ENCODE measurements at places on chromosomes 6 and 20. TPM values are rescaled to one million over a fixed set of nuclear protein-coding genes. Genes with fewer than 3 reads are reported as not detected.

GRCh38 chr6:118296129-118296901 is 251.8 kb upstream of the PLN start:
- no peak for DNase-seq

Gene GPSM3
- total RNA-seq, result 20.5 TPM

- DNase-seq, result no peak
Observed at GRCh38 chr6:23088761-23089160, 519.4 kb downstream of the HDGFL1 start.

Gene PDE7B
- 13.3 TPM for total RNA-seq

Gene CNR1
- 3.5 TPM for total RNA-seq

Gene SLC22A16
- 0.22 TPM for total RNA-seq

GRCh38 chr6:4371207-4371921 is 236.0 kb upstream of the ECI2 start:
- no peak for DNase-seq

Gene SNRPB
- 64.3 TPM for total RNA-seq

Gene SS18L1
- 18.9 TPM for total RNA-seq

DNA sequence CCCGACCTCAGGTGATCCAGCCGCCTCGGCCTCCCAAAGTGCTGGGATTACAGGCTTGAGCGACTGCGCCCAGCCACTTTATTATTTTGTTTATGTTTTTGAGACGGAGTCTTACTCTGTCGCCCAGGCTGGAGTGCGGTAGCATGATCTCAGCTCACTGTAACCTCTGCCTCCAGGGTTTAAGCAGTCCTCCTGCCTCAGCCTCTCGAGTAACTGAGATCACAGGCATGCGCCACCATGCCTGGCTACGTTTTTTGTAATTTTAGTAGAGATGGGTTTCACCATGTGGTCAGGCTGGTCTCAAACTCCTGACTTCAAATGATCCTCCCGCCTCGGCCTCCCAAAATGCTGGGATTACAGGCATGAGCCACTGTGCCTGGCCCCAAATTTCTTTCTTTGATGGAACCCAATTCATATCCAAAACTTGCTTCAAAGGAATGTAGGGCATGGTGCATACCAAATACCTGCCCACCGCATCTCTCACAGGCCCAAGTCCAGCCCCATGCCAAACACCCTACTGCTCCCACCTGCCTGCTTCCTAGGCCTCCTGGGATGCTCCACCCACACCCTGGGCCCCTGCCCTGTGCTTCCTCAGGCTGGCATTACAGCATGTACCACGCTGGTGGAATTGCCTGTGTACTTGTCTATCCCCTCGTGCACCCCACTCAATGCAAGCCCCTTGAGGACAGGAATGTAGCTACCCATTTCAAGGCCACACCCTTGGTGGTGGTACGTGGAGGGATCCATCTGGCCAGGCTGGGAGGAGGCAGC is 4.9 kb upstream of the HMGA1 start:
- peak; percentile 34 for DNase-seq

GRCh38 chr20:46056970-46057855 is 28.2 kb downstream of the SLC12A5 start:
- DNase-seq, result peak; percentile 80

DNA sequence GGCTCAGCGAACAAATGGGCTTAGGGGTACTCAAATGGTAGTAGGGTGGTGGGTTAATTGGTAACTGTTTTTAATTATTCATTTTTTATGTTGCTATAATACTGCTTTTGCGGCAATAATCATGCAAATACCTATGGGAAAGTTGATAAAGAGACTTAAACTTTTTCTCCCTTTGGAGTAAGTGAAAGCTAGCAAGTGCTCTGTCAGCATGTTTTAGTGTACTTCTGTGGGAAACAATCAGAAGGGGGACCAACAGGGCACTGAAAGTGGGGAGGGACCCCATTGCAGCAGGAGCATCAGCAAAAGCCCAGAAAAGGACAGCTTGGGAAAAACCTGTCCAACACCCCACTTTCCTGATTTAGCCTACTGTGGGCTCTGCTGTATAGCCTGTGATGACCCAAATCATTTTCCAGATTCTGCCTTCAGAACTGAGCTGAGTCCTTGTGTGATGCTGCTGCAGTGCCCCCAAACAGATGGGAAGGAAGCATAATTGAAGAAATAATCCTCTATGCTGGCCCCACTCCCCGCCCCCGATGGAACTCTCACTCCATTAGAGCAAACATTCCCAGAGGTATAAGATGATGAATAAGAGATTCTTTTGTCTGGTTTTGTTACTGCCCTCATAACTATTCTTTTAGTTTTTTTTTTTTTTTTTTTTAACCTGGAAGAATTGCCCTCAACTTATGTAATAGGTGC is 322.8 kb downstream of the CD83 start:
- no peak for DNase-seq

GRCh38 chr6:157322792-157323254 is 496 bp downstream of the TMEM242 start:
- DNase-seq, result no peak

- DNase-seq, result no peak
Observed at GRCh38 chr20:38296433-38296832, 7.5 kb upstream of the BPI start.

- DNase-seq, result no peak
Observed at GRCh38 chr6:145175470-145175869, 559.9 kb downstream of the EPM2A start.

- no peak for DNase-seq
Observed at GRCh38 chr20:12969071-12969669, 39.6 kb upstream of the SPTLC3 start.

DNA sequence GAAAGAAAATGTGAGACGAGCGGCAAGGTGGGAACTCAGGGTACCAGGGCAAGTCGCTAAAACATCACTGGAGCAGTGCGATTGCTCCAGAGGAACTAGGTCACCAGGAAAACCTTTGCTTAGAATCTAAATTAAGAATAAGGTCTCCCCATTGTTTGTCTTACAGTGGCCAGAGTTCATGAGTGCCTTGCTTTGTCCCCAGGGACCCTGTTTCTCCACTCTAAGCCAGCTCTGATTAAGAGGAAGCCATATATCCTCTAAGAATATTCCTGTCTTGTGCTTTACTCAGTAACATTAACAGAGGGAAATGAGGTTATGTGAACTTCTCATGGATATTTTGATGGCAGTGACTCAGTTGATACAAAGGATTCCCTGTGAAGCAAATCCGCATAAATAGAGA is 305.8 kb downstream of the CD83 start:
- no peak for DNase-seq

Gene BMP5
- total RNA-seq, result 1.3 TPM

- peak; percentile 22 for DNase-seq
Observed at GRCh38 chr20:25019381-25020155, 27.0 kb upstream of the APMAP start.

Gene NKAIN2
- total RNA-seq, result 48.4 TPM

DNA sequence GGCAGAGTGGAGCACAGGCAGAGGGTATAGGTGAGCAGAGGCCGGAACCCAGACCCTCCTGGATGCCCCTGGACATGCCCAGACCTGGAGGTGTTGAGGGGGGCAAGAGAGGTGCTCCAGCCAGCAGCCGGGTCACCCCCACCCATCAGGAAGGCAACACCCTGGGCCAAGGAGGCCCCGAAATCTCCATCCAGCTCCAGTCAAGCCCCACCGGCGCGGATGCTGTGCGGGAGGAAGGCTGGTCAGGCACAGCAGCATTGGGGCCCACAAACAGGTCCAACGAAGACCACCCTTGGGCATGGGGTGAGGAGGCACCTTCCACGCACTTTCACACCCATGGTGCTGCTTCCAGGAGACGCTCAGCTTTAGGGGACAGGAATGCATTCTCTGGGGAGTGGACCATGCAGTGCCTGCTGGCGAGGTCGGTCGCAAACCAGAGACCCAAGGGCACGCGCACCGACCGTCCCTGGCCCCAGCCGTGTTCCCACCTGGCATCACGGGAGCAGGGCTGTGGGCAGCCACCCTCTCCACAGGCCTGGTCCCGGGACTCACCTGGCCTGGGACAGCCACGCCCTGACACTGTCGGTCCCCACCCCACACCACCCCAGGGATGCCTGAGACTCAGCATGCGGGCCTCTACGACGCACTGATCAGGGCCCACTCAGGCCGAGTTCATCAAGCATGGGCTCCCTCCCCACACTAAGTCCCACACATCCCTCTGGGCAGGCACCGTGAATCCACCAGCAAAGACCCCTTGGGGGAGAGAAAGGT is 43.6 kb upstream of the ZBP1 start:
- DNase-seq, result peak; percentile 56

GRCh38 chr6:140677781-140678528 is 1303.5 kb upstream of the CITED2 start:
- no peak for DNase-seq

DNA sequence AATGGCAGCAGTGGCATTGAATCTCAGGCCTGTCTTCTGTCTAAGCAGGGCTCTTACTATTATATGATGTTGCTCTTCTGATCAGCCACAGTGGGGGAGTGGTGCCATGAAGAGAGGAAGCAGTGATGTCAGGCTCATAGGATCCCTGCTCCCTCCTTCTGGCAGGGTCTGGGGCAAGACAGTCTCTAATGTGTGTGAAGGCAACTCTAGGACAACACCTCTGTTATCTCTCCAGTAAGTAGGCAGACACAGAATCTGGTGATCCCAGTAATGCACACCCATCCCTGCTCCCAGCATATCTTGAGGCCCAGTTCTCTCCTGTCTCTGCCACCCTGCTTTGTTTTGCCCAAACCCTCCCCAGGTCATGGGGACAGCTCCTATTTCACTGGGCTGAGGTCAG is 8.8 kb downstream of the C20orf202 start:
- DNase-seq, result no peak

- no peak for DNase-seq
Observed at GRCh38 chr6:148969603-148970061, 222.8 kb downstream of the UST start.

DNA sequence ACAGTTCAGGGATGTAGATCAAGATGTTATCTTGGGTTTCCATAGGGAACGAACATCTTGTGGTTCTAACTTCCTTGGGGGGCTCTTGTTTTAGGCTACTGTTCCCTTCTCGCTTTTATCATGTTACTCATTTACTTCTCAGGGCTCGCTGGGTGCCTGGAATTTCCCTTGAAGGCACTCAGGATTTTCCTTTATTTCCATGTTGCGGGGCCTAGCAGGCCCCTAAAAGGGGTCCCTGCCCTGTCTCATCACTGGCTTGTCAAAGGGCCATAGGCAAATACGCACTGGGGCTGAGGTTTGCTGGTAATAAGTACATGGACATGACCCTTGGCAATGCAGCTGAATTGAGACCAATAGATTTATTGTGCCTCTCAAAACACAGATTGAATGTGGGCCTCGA is 262.3 kb downstream of the CDH4 start:
- DNase-seq, result no peak

GRCh38 chr6:125508793-125509192 is 207.0 kb upstream of the HDDC2 start:
- no peak for DNase-seq

DNA sequence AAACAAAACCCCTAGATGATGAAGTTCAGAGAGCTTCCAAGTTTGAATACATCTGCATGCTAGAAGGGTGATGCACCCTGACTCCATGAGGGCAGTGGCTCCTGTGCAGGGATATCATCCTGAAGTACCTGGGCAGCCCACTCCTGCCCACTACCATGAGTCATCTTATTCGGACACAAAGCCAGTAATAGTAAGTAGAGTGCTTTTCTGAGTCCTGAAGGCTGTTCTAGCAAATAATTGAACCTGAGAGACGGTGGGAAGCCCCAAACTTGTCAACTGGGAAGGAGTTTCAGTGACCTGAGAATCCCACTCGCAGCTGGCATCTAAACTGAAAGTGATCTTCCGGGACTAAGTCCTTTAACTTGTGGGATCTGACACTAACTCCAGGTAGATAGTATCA is 152.9 kb upstream of the COL21A1 start:
- DNase-seq, result no peak

DNA sequence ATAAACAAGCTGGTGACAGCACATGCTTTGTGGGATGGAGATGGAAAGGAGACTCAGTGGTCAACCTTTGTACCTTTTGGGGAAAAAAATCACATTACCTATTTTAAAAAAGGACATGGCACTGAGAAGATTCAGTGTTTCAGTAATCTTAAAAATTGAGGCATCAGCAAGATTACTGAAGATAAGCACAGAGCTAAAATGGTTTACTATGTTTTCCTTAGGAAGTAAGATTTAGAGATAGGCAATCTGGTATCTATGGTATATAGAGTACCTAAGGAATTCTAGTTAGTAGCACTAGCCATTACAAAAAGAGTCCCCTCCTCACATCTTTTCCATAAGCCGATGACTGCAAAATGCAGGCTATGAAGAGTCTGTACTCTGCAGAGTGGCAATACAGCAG is 35.7 kb downstream of the TOMM6 start:
- no peak for DNase-seq

DNA sequence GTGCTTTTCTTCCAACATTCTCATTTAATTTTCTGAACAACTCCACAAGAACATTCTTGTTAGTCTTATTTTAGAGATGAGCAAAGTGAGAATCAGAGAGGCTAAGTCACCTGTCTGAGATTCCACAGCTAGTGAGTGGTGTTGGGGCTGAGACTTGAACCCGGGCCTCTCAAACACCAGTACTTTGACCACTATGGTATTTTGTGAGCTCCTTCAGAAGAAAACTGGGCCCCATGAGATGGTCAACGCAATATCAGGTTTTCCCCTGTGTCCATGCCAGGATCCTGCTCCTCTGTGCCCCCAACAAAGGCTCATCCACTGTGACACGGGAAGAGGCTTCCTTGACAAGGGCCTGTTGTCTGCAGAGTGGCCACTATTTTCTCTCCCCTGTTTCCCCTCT is 51.9 kb downstream of the MAFB start:
- DNase-seq, result no peak

Gene PI3
- 1.8 TPM for total RNA-seq

All from sciatic nerve (tissue), 2 donors.